Pancreas (tissue), 10 donors: ENCODE measurements at places on chromosomes 7 and 10. TPM values are rescaled to one million over a fixed set of nuclear protein-coding genes. Genes with fewer than 3 reads are reported as not detected.

Gene SYT15
- total RNA-seq, result 10.7 TPM

Gene HTRA1
- total RNA-seq, result 42.5 TPM

Gene EIF3A
- total RNA-seq, result 145 TPM

Gene MEOX2
- 0.24 TPM for total RNA-seq

Gene CRYGN
- not detected for total RNA-seq

Gene LIMK1
- total RNA-seq, result 7.6 TPM

Gene GLCCI1
- 2.0 TPM for total RNA-seq

Gene ELN
- total RNA-seq, result 36.8 TPM

Gene FXYD4
- total RNA-seq, result not detected

Gene NEUROD6
- not detected for total RNA-seq

Gene SPDYE2
- total RNA-seq, result 0.12 TPM

Gene TBATA
- not detected for total RNA-seq

Gene MMRN2
- total RNA-seq, result 7.4 TPM

Gene PNLIPRP3
- 0.09 TPM for total RNA-seq

Gene EFCAB10
- not detected for total RNA-seq

GRCh38 chr10:110008518-110009339 is 945 bp downstream of the ADD3 start:
- no peaks in the 10 kb centered on the region for H3K36me3 ChIP-seq
- peak; percentile 65 for DNase-seq
- peak overlapping the region; percentile 89 for H3K27ac ChIP-seq

DNA sequence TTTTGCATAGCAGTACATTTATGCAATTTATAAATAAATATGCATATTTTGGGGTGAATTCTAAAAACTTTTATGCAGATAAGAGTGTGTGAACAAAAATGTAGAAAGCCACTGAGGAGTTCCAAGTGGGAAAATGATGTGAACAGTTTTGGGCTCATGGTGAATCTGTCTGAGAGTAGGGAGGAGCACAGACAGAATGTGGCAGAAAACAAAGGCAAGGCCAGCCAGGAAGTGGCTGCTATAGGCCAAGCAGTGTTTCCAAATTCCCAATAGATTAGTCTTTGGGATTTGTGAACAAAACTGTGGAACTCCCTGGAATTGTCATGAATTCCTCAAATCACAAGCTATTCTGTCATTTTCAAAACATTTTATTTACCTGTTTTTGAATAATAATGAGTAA is 73.6 kb upstream of the AMPH start:
- H3K27ac ChIP-seq, result no peak overlapping the region
- H3K4me3 ChIP-seq, result no peak overlapping the region
- no peaks in the 10 kb centered on the region for H3K36me3 ChIP-seq
- no peaks in the 10 kb centered on the region for H3K4me1 ChIP-seq

GRCh38 chr10:71632200-71632820 is 87.3 kb downstream of the C10orf105 start:
- no peaks in the 10 kb centered on the region for H3K27me3 ChIP-seq
- H3K27ac ChIP-seq, result no peak overlapping the region
- no peak overlapping the region for H3K4me3 ChIP-seq
- H3K4me1 ChIP-seq, result peaks cover 3% of the 10 kb centered on the region
- no peak for DNase-seq

GRCh38 chr7:30877993-30878392 is 33.7 kb upstream of the AQP1 start:
- H3K4me3 ChIP-seq, result no peak overlapping the region
- peaks cover 8% of the 10 kb centered on the region for H3K4me1 ChIP-seq
- DNase-seq, result peak; percentile 74
- no peaks in the 10 kb centered on the region for H3K27me3 ChIP-seq
- no peak overlapping the region for H3K27ac ChIP-seq
- H3K36me3 ChIP-seq, result no peaks in the 10 kb centered on the region

- H3K27ac ChIP-seq, result no peak overlapping the region
- no peaks in the 10 kb centered on the region for H3K27me3 ChIP-seq
- H3K36me3 ChIP-seq, result no peaks in the 10 kb centered on the region
- no peak overlapping the region for H3K4me3 ChIP-seq
- no peaks in the 10 kb centered on the region for H3K4me1 ChIP-seq
Measured at GRCh38 chr7:122038904-122039303, 105.1 kb downstream of the AASS start.

GRCh38 chr7:47196106-47196645 is 385.7 kb downstream of the TNS3 start:
- H3K36me3 ChIP-seq, result no peaks in the 10 kb centered on the region
- no peaks in the 10 kb centered on the region for H3K4me1 ChIP-seq
- peak overlapping the region; percentile 22 for H3K27ac ChIP-seq
- no peak overlapping the region for H3K4me3 ChIP-seq

DNA sequence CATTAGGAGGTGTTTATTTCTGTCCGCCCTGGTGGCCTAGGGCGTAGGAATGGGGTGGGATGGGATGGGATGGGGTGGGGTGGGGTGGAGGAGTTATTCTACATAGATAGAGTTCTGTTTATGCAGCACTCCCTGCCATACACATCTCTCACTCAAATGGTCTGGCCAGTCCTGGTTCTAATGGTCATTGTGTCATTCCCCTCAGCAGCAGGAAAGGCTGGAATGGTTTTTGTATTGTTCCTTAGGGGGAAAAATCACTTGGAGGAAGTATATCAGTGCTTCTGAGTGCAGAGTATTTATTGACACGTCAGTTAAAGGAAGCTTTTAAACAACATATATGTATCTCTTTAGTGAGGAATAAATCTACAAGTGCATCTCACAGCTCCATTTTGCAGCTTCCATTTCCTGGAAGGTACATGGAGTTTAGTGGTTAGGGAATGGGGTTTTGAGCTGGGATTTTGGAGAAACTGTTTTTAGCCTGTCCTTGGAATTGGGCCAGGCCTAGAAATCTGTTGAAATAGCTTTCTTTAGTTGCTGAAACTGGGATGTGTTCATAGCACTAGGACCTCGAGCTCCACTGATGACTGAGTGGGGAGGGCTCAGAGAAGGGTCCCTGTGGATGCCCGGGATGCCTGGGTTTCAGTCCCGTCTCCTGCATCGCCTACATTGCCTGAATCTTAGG is 8.3 kb downstream of the TSPAN14 start:
- H3K4me3 ChIP-seq, result no peak overlapping the region
- H3K4me1 ChIP-seq, result peaks cover 82% of the 10 kb centered on the region
- DNase-seq, result peak; percentile 13
- no peaks in the 10 kb centered on the region for H3K36me3 ChIP-seq

GRCh38 chr10:47457826-47458225 is 26.1 kb downstream of the ANXA8 start:
- H3K27me3 ChIP-seq, result no peaks in the 10 kb centered on the region
- no peaks in the 10 kb centered on the region for H3K36me3 ChIP-seq

GRCh38 chr10:29119374-29119773 is 169.5 kb upstream of the LYZL1 start:
- H3K4me3 ChIP-seq, result no peak overlapping the region
- no peaks in the 10 kb centered on the region for H3K4me1 ChIP-seq
- no peak overlapping the region for H3K27ac ChIP-seq
- H3K36me3 ChIP-seq, result no peaks in the 10 kb centered on the region
- peaks cover 2% of the 10 kb centered on the region for H3K27me3 ChIP-seq
- DNase-seq, result peak; percentile 40

DNA sequence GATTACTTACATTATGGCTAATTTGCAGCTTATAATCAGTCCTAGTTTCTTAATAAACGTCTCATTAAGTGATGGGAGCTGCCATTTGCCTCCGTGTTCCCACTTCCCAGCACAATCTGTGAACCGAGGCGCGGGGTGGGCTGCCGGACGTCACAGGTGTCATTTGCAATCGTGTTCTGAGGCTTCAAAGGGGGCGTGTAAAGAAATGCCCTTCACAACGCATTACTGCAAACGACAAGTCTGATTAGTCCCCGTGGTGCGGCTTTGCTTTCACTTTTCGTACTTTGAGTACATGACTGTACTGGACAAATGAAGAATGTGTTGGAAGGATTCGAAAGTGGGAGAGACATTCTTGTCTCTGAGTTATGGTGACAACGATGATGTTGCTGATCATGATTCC is 614.2 kb upstream of the ADARB2 start:
- H3K4me1 ChIP-seq, result no peaks in the 10 kb centered on the region
- H3K4me3 ChIP-seq, result no peak overlapping the region
- no peaks in the 10 kb centered on the region for H3K27me3 ChIP-seq
- DNase-seq, result no peak
- H3K27ac ChIP-seq, result no peak overlapping the region

DNA sequence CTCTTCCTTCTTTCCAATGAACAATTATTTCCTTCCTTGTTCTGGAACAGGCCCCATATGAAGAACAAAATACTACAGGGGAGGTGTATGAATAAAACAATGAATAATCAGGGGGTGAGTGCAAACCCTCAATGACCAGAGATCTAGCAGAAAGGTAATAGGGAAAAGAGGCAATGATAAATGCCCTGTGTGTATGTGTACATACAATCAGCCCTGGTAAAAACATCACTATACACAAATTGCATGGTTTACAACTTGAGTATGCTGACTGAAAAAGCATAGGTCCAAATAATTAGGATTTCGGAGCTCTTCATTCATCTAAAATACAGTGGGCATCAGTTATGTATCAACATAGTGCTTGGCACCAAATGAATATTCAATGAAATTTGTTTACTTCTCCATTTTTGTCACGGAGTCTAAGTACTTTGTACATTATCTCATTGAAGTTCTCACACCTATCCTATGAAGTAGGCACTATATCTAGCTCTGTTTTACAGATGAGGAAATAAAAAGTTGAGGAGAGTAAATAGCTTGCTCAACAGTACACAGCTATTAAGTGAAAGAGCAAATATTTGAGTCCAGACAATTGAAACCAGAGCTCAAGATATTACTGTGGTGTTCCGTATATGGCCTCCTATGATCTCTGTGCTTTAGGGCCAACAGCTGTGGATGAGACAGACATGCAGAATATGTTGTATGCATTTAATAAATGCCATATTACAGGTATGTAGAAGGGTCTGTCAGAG is 1065.4 kb downstream of the SORCS3 start:
- H3K27ac ChIP-seq, result no peak overlapping the region
- H3K4me1 ChIP-seq, result peaks cover 4% of the 10 kb centered on the region
- no peaks in the 10 kb centered on the region for H3K36me3 ChIP-seq

DNA sequence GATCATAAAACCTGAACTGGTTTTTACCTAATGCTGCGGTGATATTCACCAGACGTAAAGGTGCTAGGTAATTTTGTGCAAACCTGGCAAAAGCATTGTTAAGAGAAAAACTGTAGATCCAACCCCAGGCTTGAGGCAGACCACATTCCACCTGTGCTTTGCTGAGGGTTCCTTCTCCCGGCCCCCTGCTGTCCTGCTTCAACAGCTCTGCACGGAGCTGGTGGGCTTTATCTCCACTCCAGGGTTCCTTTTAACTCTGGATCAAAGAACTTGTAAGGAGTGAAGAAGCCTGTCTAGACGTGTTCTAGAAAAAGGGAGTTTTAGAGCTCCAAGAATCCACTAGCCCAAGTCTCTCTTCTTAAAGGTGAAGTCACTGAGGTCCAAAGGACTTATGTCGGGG is 87.5 kb upstream of the NMT2 start:
- no peak overlapping the region for H3K27ac ChIP-seq
- H3K27me3 ChIP-seq, result no peaks in the 10 kb centered on the region
- H3K4me3 ChIP-seq, result no peak overlapping the region
- no peaks in the 10 kb centered on the region for H3K36me3 ChIP-seq
- H3K4me1 ChIP-seq, result peaks cover 9% of the 10 kb centered on the region

- no peaks in the 10 kb centered on the region for H3K27me3 ChIP-seq
- no peaks in the 10 kb centered on the region for H3K36me3 ChIP-seq
- DNase-seq, result no peak
- H3K27ac ChIP-seq, result no peak overlapping the region
- no peaks in the 10 kb centered on the region for H3K4me1 ChIP-seq
Measured at GRCh38 chr10:60549686-60550085, 160.0 kb upstream of the ANK3 start.

DNA sequence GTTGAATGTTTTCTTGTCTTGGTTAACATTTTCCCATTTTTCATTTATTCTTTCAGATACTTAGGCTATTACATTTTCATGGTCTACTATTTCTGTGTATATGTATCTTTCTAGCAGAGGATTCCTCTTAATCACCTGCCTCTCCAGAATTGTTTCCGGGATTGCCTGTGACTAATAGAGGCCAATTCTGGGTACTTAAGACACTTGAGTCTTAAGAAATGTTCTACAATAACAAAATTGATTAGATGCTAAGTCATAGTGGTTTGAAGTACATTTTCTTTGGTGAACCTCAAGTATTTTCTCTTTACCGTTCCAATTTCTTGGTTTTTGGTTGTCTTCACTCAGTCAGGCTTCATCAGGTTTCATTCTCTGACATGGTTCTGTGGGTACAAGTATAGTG is 26.4 kb downstream of the BBS9 start:
- H3K27ac ChIP-seq, result no peak overlapping the region
- no peak for DNase-seq
- H3K27me3 ChIP-seq, result no peaks in the 10 kb centered on the region

GRCh38 chr10:45253183-45253914 is 62.1 kb downstream of the OR13A1 start:
- H3K4me1 ChIP-seq, result no peaks in the 10 kb centered on the region
- no peak for DNase-seq
- H3K27ac ChIP-seq, result no peak overlapping the region
- no peak overlapping the region for H3K4me3 ChIP-seq
- no peaks in the 10 kb centered on the region for H3K36me3 ChIP-seq

DNA sequence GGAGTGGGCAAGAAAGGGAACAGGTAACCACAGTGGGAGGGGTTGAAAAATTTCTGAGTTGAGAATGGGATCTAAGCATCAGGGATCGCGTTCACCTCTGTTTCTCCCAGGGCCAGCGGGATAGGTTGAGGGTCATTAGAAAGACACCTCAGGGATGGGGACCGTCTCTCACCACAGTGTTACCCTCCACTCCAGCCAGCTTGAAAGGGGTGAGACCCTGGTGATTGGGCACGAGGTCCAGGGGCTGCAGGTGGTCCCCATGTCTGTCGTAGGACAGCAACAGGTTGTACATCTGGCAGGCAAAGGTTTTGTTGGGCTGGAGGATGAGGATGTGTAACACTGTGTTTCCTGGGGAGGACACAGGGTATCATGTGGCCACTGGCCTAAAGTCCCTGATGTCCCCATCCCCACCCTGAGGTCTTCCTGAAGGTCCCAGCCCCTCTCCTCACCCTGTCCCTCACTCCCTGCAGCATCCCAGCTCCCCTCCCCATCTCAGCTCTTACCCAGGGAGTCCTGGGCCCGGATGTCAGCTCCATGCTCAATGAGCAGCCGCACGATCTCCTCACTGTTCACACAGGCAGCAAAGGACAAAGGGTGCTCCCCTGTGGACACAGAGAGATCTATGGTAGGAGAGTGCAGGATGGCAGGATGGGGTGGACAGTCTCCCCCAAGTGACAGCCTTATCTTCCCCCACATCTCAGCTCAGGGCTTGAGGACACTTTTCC is 9.1 kb downstream of the TRPV6 start:
- H3K36me3 ChIP-seq, result no peaks in the 10 kb centered on the region
- H3K4me3 ChIP-seq, result no peak overlapping the region
- no peak overlapping the region for H3K27ac ChIP-seq
- no peaks in the 10 kb centered on the region for H3K4me1 ChIP-seq
- DNase-seq, result no peak
- H3K27me3 ChIP-seq, result no peaks in the 10 kb centered on the region

- no peak overlapping the region for H3K27ac ChIP-seq
- no peaks in the 10 kb centered on the region for H3K4me1 ChIP-seq
- no peak for DNase-seq
- H3K27me3 ChIP-seq, result no peaks in the 10 kb centered on the region
Measured at GRCh38 chr7:128408709-128409595, 830 bp downstream of the IMPDH1 start.
